ENCODE measurements at places on chromosomes 2 and 18. TPM values are rescaled to one million over a fixed set of nuclear protein-coding genes. Genes with fewer than 3 reads are reported as not detected.

Gene HOXD9
- total RNA-seq = not detected

Gene CASP10
- 4.7 TPM for total RNA-seq

Gene RAMP1
- 2.7 TPM for total RNA-seq

Gene LYG2
- total RNA-seq = not detected

Gene PSMA8
- total RNA-seq = not detected

Gene PTRHD1
- 33.8 TPM for total RNA-seq

Gene FSHR
- total RNA-seq = under 0.01 TPM

Gene BARD1
- 22.2 TPM for total RNA-seq

Gene TGFA
- not detected for total RNA-seq

Gene STON1
- 6.7 TPM for total RNA-seq

Gene STAMBP
- 17.0 TPM for total RNA-seq

Gene LMAN2L
- 27.7 TPM for total RNA-seq

Gene REG1B
- not detected for total RNA-seq

Gene TLX2
- 1.4 TPM for total RNA-seq

Gene OR6B2
- total RNA-seq = not detected

Gene SMAD2
- total RNA-seq = 50.8 TPM

Gene CDC42EP3
- total RNA-seq = 2.6 TPM

Gene KCNIP3
- 1.6 TPM for total RNA-seq

Gene FBXO48
- total RNA-seq = 0.32 TPM

Gene PKDCC
- 53.1 TPM for total RNA-seq

Gene ZNF516
- 17.6 TPM for total RNA-seq

Gene BMP10
- total RNA-seq = not detected

Gene SCYGR4
- not detected for total RNA-seq

Gene CYP27A1
- total RNA-seq = 36.0 TPM

Gene TFPI
- 147 TPM for total RNA-seq

Gene RND3
- 557 TPM for total RNA-seq

Gene PRR30
- total RNA-seq = not detected

Gene CCDC74A
- total RNA-seq = 9.3 TPM

Gene KCNE4
- 8.5 TPM for total RNA-seq

Gene POTEF
- total RNA-seq = not detected

Gene STPG4
- 0.16 TPM for total RNA-seq

Gene POTEI
- total RNA-seq = not detected

Gene ATP6V1C2
- not detected for total RNA-seq

Gene CAPN14
- total RNA-seq = 0.16 TPM
